Uterus (tissue), 4 donors: ENCODE measurements at places on chromosomes 12 and 14.

DNA sequence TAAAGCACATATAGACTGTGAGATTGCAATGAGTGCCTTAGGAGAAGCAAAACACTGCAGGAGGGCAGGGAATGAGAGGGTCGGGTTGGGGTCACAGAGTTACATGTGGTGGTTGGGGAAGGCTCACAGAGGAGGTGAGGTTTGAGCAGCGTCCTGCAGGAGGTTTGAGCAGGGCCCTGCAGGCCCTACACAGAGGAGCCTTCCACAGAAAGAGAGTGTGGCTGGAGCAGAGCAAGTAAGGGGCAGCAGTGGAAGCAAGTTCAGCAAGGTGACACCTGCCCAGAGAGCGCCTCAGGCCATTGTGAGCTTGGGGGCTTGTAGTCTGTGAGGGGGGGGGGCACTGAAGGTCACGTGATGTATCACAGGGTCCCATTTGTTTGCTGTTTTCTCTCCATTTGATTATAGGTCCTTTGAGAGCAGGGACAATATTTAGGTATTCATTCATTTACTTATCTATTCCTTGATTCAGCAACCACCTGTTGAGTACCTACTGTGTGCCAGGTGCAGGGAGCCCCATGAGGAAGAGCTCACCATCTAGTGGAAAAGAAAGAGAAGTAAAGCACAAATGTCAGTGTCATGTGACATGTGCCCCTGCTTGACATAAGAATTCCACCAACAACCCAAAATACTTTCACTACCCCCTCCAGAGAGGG lies 56.6 kb downstream of the GALNT16 start:
- DNase-seq = no peak

DNA sequence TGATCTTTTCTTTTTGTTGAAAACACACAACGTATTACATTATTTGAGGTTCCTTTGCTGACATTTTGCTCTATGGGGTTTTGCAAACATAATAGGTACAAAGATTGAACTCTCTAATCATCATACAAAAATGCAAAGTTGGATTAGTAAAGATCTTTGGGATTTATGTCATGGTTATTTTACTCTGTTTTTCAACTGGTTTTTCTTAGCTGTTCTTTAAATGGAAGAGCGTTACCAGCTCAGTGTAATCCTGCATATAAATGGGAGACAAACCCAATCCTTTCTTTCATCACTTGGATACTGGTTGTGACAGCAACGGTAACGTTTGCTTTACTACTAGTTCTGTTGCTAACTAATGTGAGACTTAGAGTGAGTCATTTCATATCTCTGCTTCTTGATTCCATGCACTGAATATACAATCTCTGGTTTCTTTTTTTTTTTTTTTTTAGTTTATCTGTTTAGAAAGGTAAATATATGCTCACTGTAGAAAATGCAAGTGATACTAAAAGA lies 104.9 kb upstream of the NOVA1 start:
- no peak for DNase-seq

DNA sequence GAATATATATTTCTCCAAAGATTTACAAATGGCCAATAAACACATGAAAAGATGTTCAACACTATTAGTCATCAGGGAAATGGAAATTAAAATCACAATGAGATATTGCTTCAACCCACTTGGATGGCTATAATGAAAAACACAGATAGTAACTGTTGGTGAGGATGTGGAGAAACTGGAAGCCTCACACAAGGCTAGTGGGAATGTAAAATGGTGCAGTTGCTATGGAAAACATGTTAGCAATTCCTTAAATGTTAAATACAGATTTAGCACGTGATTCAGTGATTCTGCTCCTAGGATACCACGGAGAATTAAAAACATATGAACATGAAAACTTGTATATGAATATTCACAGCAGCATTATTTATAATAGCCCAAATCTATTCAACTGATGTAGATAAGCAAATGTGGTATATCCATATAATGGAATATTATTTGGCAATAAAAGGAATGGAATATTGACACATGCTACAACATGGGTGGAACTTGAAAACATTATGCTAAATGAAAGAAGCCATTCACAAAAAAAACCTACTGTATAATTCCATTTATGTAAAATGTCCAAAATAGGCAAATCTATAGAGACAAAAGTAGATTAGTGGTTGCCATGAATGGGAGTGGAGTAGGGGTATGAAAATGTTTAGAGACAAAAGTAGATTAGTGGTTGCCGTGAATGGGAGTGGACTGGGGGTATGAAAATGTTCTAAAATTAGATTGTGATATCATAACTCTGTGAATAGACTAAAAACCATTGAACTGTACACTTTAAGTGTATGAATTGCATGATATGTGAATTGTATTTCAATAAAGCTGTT lies 227.1 kb upstream of the DDHD1 start:
- DNase-seq = no peak

- no peak for DNase-seq
Observed at GRCh38 chr12:3125674-3126073, 48.5 kb downstream of the TSPAN9 start.

DNA sequence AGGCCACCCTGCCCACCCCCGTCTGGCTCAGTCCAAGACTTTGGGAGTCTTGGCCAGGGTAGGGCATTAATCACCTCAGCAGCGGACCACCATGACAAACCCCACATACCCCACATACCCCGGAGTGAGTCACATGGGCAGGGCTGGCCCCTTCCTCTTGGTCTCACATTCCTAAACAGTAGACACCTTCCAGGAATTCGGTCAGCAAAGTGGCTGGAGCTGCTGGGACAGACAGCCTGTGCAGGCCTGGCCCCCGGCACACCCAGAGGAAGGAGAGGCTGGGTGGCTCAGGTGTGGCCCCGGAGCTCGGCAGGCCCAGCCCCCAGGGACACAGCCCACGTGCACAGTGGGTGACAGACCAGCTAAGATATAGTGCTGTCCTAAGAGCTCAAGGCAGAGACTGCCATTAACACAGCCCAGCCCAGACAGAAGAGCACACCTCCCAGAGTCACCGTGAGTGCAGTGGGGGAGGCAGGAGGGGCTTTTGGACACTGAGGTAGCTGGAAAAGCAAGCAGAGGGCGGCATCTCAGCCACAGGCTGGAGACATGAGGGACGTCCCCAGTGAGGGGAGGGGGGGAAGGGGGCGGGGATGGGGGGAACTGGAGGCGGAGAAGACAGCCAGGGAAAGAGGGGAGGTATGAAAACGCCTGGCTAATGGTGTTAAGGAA lies 24.0 kb downstream of the CCDC85C start:
- peak; percentile 22 for DNase-seq

DNA sequence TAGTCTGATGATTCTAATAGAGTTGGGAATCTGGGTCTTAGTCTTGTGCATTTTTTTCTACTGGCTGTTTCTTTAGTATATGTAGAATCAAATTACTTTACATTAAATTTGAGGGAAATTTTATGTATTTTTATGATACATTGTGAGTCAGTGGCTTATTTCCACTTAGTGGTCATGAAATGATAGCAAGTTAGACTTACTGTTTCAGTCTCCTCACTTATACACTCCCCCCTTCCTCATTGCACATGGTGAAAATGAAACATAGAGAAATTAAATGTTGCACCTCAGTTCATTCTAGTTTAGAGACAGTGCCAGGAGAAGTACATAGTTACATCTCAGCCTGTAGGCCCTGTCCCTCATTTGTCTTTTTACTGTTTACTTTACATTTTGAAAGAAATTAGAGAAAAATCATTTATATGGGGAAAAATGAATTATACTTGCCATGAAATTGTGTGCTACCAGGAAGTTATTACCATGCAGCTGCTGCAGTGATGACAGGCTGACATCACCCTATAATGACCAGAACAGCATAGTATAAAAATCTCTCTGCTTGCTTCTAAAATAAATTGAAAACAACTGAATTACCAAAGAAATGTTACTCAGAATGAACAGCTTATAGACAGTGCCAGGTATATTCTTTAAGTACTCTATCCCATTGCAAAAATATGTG lies 113.2 kb downstream of the TRMT5 start:
- no peak for DNase-seq

- no peak for DNase-seq
Observed at GRCh38 chr12:12088147-12088546, 17.4 kb downstream of the BCL2L14 start.

GRCh38 chr14:38944691-38945090 lies 158.3 kb downstream of the SEC23A start:
- DNase-seq = no peak

DNA sequence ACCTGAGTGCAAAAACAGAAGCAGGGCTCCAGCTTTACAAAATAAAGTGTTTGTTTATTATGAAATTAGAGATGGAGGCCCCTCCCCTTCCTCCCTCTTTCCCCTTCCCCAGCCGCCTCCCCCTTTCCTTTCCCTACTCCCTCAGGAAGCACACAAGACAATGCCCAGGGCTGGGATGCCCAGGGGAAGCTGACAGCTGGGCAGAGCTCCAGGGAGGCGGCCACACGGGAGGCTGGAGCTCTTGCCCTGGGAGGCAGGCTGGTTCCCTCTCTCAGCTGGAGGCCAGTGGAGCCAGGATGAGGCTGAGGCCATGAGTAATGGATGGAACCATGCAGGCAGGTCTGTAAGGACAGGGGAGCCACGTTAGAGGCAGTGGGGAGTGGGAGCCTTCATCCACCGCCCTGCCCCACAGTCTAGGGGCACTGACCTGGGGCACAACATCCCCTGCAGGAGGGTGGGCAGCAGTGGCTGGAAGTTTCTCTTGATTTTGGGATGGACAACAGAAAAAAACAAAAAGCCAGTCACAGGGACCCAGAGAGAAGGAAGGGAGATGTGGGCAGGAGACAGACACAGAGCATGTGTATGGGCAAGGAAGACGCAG lies 5.1 kb downstream of the PSMB11 start:
- no peak for DNase-seq

GRCh38 chr12:51917746-51918453 lies 10.6 kb downstream of the ACVRL1 start:
- no peak for DNase-seq

DNA sequence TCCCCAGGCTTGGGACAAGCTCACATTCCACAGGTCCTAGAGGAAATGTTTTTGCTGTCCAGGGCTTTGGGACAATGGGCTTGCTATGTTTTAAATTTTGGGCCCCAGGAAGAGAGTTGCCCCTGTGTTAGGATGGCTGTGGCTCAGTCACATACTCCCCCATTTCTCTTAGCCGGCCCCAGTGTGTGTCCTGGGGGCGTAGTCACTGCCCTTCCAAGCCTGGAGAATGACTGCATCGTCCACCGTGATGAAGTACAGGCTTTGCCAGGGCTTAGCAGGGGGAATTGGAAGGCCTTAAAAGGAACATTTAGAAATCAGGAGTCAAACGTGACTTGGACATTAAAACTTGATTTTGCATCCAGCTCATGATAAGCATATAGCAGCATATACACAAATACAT lies 293.6 kb downstream of the CACNA1C start:
- DNase-seq = no peak

DNA sequence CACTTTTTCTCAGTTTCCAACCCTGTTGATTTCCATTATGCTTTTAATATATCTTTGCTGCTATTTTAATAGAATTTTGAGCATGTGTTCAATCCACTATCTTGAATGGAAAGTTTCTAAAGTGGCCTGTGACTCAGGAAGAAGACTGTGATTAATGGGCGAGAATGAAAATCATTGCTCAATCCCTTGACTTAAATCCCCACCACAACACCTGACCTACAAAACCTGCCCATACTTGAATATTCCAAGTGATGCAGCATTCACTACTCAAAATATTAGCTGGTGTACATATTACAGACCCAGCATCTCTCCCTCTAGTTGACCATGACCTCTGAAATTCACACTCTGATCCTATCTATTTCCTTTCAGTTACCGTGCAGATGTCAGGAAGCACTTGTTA lies 1.3 kb upstream of the OAS3 start:
- DNase-seq = no peak
